SW480 (cell line): ENCODE measurements at places on chromosomes 1 and 21.

DNA sequence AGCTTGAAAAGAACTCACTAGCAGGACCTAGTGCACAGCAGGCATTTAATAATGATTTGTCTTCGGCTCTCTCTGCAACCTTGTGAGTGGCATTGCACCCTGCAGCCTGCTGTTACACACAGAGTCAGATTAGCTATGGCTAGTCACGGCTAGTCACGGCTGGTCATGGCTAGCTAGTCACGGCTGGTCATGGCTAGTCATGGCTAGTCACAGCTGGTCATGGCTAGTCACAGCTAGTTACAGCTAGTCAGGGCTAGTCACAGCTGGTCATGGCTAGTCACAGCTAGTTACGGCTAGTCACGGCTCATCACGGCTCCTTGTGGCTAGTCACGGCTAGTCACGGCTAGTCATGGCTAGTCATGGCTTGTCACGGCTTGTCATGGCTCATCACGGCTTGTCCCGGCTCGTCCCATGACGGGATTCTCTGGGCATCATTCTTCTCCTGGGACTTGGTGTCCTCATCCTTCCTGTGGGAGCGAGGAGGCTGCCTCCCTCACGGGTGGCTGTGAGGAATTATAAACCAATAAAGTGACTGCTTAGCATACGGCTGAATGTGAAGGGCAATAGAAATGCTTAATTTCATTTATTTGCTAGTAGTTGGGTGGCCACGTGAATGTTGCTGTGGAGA is 12.5 kb upstream of the KIF26B start:
- no peak for DNase-seq

DNA sequence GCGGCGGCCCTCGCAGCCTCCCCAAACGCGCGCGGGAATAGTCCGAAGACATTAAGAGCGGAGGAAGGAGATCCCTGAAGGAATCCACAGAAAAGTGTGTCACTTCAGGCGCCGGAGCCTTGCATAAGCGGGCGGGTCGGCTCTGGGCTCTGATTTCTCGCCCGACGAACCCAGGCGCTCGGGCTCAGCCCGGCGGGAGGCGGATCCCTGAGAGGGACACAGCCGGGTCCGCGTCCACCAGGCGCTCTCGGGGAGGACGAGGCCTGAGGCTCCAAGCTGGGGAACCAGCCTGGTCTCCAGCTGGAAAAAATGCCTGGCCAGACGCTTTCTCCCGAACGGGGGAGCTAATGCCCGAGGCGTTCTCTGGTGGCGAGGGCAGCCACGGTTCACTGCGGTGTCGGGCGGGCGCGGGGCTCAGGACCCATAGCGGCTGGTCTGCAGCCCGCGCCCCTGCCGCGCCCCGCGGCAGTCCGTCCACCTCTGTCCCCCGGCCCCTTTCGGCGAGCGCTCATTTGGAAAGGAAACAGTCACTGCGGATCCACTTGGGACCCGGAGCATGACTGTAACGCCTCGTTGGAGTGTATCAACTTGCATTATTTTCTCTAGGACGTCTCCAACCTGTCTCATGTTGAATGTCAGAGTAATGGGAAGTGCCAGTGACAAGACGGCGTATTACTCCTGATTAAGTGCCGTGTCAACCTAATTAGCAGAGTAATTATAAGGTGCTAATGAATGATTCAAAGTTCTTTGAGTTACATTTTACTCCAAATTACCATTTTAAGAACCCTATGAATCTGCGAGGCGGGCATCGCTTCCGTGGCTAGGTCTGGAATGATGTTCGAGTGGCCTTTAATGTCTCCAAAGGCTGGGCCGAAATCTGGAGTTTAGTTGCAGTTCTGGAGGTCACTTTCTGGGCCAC is 1.6 kb upstream of the BARHL2 start:
- DNase-seq: no peak

DNA sequence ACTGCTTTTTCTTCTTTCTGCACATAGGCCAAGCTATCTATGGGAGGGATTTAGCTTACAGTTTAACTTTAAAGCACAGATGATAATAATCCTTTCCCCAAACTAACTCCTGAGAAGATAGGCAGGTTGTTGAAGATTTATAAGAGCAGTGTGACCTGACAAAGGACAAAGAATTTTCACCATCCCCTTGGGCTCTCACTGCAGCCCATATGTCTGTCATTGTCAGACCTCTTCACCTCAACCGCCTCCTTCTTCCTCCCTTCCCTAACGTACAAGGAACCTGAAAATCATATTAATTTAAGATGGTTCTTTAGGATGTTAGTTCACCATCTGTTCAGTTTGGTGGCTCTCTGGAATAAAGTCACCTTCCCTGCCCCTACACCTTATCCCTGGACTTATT is 5.0 kb downstream of the RNU1-2 start:
- DNase-seq: peak; percentile 23

DNA sequence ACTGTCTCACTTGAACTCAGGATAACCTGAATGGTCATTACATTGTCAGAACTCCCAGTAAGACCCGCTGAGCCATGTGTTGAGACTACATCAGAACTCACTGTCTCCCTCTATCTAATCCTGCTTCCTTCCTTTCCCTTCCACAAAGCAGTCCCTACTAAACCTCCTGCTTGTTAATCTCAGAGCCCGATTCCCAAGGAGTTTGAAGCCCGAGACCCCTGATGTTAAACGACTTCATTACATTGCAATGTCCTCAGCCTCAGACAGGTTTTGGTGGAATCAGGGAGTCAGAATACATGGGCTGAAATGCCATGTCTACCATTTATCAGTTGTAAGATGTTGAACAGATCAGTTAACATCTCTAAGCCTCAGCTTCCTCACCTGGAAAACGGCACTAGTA is 682.4 kb downstream of the ADGRL2 start:
- no peak for DNase-seq

- DNase-seq: no peak
Measured at GRCh38 chr1:191145834-191146233, 668.2 kb upstream of the BRINP3 start.

DNA sequence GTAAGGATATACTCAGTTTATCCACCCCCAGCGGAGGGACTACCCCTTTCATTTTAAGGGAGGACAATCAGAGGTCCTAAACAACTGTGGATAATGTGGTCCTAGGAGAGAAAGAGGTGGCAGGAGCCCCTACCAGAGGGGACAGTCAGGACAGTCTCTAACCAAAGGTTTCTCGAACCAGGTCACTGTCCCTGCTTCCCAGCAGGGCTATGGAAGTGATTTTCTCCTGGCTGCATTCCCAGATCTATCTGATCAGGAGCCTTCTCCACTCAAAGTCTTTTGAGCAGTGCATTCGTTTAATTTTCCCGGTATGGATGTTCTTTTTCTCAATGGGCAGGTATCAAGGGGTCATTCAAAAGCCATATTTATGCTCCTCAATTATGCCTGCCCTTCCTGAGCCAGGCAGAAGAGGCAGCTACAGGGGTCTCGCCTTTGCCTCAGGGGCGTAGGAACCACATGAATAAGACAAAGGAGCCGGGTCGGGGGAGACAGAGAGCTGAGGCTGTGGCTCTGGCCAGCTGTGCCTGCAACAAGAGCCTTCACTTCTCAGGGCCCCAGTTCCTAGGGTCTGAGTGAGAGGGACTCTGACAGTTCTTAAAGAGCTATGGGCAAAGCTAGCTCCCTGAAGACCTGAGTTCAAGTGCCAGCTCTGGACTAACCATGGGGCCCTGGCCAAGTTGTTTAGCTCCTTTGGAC is 62.5 kb upstream of the DMRTB1 start:
- DNase-seq: no peak

DNA sequence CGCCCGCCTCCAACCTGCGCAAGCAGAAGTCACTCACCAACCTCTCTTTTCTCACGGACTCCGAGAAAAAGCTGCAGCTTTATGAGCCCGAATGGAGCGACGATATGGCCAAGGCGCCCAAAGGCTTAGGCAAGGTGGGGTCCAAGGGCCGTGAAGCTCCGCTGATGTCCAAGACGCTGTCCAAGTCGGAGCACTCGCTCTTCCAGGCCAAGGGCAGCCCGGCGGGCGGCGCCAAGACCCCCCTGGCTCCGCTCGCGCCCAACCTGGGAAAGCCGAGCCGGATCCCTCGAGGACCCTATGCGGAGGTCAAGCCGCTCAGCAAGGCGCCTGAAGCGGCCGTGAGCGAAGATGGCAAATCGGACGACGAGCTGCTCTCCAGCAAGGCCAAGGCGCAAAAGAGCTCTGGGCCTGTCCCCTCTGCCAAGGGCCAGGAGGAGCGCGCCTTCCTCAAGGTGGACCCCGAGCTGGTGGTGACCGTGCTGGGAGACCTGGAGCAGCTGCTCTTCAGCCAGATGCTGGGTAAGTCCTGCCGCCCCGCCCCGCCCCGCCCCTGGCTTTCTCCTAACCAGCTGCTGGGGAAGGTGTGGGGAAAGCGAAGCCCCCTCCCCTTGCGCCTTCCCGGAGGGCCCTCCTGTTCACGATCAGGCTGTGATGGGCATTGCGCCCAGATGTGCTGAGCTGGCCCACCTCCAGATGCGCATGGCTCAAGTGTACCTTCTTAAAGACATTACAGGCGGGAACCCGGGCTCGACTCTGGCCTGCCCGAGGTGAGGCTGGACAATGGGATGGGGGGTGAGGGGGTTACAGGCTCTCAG is 110.2 kb downstream of the NAV1 start:
- DNase-seq: no peak

DNA sequence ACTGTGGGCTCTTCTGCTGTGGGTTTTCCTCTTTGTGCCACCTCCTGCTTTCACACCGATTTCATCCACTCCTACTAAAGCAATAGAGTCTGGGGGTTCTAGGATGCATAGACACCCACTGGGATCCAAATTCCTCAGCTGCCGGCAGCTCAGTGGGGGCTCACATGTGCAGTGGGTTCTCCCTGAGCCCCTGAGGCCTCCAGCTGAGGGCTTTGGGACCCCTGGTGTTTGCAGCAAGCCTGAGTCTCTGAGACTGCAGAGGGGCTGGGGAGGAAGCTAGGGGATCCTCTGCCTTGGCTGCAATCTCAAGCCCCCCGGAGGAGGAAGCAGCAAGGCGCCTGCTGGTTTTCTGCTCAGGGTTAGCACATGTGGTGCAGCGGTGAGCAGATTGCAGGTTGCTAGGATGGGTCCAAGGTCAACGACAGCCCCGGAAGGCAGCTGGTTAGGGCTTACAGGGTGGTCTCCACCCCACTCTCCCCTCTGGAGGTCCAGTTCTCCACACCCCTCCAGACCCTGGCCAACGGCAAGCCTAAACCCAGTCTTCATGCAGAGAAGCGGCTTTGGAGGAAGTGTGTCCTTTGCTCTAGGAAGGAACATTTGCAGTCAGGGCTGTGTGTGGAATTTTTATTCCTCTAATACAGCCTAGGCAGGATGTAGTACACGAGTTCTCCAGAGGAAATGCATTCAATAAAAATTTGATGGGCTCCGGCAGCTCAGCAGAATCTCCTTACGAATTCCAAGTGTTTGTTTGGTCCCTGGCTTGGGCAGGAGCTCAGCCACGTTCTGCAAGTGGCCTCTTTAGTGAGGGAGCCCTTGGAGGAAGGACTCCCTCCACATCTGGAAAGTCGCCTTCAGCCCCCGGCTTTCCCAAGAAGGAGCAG is 269.1 kb upstream of the VAMP3 start:
- DNase-seq: no peak

DNA sequence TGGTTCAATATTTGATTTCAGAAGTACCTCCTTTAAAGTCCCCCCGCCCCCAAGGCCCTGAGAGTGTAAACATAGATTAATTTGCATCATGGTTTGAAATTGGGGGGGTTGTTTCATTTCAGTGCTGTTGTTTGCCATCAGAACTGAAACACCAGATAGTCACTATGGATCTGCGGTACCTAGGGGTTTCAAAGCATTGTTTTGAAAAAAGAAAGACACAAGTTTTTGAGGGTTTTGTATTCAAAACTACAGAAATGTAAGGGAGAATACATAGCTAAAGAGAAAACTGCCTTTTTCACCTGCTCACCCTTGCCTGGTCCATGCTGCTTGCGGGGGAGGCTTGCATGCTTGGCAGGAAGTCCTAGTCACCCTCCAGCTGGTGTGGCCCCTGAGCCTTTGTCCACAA is 59.3 kb downstream of the ACP6 start:
- no peak for DNase-seq

DNA sequence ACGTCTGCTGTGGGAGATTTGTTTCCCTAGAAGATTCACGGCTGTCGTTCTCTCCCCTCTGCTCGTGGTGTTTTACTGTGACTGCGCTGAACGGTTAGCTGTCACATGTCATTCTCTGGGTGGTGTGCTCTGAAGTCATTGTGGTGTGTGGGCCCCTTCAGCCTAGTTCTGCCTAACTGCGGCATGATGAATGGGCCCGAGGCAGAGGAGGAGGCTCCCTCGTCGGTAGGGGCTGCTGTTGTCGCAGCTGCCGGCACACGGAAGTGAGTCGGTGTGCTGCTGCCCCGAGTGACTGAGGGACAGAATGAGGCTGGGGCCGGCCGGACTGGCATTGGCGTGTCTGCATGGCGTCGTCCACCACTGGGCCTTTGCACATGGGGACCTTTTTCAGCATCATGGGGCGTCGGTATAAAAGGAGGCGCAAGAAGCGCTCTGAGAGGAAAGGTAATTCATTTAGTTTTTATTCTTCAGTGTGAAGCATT is 77.9 kb downstream of the ADARB1 start:
- DNase-seq: no peak

DNA sequence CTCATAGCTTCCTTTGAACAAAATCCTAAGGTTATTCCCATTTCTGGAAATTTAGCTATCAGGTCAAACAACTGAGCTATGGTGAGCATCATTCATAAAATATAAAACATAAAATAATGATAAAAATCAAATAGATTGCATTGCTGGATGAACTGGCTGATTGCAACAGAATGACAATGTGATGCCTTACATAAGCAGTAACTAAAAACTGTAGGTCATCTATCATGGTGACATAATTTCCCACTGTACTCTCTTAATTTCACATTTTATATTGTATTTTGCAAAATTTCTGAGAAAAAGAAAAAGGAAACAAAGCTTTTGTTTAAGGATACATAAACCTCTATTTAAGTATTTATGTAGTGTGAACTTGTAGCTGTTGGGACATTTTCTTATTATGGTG is 4.6 kb downstream of the PTGER3 start:
- no peak for DNase-seq

DNA sequence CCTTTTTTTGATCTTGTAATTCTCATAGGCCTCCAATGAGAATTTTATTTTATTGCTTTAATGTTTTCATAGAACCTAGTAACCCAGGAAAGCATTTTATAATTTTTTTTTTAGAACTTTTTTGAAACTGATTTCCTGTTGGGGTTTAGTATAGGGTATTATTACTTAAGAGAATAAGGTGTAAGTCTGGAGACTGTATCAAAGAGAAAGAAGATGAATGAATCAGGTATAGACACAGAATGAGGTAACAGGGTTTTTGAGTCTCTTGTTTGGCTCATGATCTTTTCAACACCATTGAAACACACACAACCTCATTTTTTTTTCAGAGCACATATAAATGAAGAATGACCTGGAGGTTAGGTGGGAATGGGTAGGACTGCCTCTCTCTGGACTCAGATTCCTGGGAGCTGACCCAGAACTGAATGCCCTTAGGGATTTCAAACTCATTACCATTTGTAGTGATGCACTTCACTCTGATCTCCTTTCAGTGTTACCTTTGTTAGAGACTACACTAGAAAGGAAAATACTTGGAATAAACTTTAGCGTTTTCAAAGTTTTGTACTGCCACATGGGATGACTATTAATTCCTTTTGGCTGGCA is 51.0 kb downstream of the EPB41 start:
- DNase-seq: no peak
